ENCODE measurements at places on chromosomes 1 and 21. TPM values are rescaled to one million over a fixed set of nuclear protein-coding genes. Genes with fewer than 3 reads are reported as not detected.

Gene ATP1A2
- 0.16 TPM for polyA plus RNA-seq

DNA sequence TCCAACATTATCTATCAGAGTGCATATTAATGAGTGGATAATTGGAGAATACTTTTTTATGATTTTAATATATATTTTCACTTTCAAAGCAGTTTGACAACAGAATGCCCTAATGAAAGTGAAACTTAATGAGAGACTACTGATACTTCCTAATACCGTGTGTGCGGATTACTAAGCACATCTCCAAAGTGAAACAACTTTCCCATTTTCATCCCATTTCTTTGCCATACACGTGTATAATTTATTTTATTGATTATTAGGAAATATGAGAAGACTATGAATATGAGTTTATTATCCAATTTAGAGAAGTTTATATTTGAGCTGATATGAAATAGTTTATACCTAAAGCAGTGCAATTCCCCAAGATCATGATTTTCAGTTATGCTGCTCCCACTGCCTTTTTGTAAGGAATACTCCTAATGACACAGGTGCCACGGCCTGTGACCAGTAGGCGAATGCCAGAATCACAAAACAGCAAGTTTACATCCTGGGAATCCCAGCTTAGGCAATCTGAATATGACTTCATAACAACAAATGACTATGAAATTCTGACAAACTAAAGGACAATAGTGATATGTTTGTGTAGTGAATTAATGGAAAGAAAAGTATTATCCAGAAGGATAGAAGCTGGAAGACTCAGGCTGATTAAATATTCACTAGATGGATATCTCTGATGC is 202.9 kb downstream of the NCAM2 start:
- DNase-seq: no peak

DNA sequence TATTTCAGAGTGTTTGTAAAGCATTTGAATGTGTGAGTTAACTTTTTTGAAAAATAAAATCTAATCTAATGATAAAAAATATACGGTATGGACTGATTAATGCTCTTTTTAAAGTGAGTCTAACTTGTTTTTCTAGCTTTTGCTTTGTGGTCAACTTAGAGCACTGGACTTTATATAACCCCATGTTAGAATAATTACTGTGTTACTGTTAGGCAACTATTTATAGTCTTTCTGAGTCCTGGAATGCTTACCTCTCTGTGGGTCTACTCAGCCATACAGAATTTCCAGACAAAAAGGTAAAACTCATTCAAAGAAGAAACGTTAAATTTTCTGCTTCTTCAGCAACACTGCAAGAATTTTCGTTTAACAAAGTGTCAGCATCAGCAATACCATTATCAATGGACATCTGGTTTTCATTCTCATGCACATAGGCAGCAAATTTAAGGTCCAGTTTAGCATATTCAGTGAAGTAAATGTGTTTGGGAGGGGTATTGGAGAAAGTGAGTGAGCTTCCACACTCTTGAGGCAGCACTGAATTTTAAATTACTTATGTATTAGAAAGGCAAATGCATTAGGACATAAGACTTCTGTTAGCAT is 664.7 kb upstream of the NEGR1 start:
- no peak for DNase-seq

DNA sequence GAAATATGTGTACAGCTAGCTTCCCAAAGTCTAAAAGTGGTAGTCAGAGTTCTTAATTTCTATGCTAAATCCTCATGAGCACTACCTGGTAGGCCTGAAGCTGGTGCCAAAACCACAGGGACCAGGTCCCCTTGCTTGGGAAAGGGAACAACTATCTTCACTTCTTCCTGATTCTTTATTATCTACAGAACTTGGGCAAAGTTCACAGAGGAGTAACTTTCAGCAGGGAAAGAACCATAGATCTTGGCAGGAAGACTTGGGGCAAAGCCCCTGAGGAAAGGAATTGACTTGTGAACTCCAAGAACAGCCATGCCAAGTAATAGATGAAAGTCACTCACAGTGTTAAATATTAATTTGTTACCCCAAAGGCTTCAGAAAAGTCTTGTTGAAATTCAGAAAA is 193.0 kb downstream of the ZC3H11B start:
- no peak for DNase-seq
